ENCODE measurements at places on chromosomes 11 and 22.

DNA sequence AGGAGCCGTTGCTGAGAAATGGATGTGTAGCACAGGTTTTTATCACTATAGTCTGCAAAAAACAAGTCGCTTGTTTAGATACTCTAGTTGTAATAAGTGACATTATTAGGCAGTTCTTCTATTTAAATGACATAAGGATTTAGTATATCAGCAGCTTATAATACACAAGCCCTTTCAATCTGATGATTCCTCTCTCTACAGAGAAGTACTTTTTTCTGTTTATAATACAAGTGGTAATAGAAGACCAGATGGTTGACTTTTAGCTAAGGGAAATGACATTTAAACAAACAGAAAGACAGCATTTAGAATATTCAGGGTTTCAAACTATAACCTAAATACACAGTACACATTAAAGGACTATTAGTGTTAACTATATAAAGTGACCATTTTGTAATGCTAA lies 60.4 kb downstream of the IMMP1L start:
- no peak for DNase-seq

DNA sequence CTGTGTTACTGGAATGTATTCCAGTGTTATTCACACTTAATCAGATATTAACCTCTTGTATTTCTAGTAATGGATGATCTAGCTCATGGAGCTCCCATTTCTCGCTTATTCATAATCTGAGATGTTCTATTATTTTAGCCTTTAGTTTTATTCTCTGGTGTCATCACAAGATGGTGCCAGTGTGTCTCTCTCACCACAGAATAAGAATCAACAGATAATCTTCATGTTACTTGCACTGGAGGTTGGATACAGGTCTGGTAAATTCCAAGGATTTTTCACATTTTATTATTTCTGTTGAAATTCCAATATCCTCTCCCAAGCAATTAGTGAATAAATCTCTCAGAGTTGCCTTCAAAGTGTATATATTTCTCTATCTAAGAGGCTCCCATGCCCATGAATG lies 74.6 kb downstream of the CASP12 start:
- no peak for DNase-seq

DNA sequence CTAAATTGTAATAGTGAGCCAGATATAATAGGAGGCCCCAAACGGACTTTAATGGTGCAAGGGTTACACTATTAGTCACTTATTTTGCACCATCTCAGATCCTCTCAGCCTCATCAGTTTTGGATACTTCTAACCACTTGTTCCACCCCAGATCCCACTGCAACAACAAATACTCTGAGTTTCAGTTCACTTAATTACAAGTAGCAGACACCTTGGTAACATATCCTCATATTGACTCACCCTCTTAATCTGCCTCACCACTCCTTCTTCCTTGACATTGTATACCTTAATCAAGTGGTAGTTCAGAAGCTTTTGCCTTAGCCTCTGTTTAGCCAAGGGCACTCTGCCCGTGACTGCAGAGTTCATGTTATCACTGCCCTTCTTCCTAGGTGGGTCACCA lies 256.1 kb upstream of the UBASH3B start:
- no peak for DNase-seq

DNA sequence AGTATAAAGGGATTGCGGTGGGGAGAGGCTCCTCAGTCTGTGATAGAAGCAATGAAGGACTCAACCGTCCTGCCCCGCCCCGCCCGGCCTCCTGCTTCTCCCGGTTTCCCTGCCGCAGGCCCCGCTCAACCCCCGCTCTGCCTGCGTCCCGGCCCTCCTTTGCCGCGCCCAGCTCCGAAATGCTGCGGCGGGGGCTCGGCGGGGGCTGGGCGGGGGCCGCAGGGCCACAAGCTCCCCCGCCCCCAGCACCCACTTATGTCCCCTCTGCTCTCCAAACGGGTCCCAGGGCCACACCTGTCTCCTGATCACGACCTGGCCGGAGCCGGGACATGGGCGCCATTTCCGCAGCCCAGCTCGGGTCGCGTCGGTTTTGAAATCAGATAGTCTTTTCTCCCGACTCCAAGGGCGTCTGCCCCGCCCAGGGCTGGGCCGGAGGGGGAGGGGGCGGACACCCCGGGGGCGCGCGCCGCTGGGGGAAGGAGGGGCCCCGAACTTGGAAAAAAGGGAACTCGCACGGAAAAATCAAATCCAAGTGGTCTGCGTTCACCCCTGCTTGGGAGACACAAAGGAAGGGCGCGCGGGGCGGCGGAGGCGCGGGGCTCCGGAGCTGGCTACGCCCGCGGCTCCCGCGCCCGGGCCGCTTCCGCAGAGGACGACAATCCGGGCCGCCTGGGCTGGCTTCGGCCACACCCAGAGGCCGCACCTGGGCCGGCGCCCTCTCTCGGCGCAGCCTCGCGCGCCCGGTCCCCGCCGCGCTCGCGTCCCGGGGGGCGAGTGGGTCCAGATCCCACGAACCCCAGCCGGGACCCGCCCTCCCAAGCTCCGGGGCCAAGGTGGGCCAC lies 70.6 kb upstream of the EP300 start:
- DNase-seq = peak; percentile 34

GRCh38 chr11:72598466-72598865 lies 75.8 kb downstream of the PDE2A start:
- DNase-seq = no peak

- DNase-seq = no peak
These were observed 744.6 kb downstream of the FAM181B start for GRCh38 chr11:81989093-81989492.
